ENCODE measurements at places on chromosomes 13 and 19.

DNA sequence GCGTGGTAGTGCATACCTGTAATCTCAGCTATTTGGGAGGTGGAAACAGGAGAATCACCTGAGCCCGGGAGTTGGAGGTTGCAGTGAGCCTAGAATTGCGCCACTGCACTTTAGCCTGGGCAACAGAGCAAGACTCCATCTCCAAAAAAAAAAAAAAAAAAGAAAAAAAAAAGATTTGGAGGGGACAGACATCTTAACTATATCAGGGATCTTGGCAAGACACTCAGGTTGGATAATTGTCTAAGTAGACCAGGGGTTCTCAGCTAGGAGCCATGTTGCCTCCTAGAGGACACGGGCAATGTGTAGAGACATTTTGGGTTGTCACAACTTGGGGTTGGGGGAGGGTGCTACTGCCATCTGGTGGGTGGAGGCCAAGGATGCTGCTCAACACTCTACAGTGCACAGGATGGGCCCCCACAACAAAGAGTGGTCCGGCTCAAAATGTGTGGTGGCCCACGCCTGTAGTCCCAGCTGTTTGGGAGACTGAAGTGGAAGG, 1.9 kb upstream of the ZNF580 start:
- peak; percentile 36 for DNase-seq

- no peak for DNase-seq
These were observed 809.0 kb upstream of the SLITRK5 start for GRCh38 chr13:86862137-86862536.

GRCh38 chr13:32968793-32969192, 47.4 kb upstream of the KL start:
- no peak for DNase-seq

DNA sequence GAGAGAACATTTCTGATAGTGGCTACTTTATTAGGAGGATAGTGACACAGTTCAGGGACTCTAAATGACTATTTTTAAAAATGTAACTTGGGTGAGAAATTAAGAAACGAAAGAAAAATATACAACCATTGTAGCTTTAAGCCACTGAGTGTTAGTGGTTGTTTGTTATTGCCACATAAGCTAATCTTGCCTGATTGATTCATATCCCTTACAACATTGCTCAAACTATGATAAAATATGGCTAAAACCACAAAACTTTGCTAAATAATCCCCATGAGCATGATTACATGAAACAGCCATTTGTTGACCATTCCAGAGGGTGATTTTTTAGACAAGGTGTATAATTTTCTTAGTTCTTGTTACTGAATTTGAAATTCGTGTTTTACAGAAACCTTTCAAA, 343.4 kb downstream of the SLITRK5 start:
- no peak for DNase-seq

- DNase-seq, result no peak
These were observed 516 bp upstream of the FAM32A start for GRCh38 chr19:16184665-16185122.

DNA sequence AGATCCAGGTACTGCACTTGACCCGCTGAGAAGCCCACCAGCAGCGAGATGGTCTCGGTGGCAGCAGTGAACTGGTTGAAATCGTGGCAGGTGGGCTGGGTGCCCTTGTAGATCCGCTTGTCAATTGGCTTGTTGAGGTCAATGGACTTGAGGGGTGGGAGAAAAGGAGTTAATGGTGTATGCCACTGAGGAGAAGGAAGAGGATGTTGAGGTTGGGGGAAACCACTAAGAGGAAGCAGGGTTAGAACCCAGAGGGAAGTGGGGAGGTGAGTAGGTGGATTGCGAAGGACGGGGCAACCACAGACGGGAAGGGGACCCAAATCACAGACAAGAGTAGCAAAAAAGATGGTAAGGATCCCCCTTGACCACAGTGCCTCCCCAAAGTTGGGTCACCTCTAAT, 1.7 kb downstream of the DMWD start:
- no peak for DNase-seq

- no peak for DNase-seq
These were observed 450.8 kb downstream of the HS6ST3 start for GRCh38 chr13:96540670-96541069.

DNA sequence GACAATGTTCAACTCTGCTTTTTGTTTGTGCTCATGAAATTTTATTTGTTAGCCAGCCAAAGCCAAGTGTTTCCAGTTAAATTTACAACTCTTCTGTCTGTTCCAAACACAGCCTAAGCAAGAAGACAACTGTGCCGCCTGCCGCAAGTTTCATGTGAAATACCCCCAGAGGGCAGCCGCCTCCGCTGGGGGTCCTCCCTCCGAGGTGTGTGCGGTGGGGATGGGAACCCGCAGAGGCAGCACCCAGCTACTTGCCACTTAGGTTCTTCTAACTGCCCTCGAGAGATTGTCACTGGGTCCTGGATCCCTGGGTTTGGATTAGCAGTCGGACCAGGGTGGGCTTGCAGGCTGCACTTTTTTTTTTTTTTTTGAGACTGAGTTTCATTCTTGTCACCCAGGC, 28.5 kb downstream of the ATP11A start:
- no peak for DNase-seq

- no peak for DNase-seq
These were observed 5.0 kb downstream of the PBX4 start for GRCh38 chr19:19613506-19613905.

DNA sequence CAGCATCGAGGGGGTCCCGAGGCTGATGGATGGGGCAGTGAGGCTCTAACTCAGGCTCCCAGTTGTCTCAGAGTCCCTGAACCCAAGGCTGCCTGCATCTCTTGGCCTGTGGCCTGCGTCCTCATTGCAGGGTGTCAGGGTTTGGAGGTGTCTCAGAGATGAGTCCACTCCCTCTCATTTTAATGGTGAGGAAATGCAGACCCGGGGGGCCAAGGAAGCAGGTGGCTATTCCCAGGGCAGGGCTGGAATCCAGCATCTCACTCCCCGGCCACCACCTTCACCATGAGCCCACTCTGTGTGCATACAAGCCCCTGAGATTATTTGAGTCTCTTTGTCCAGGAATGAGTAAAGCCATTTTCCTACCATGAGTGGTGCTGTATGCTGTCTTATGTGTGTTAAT, 21.4 kb downstream of the TEX29 start:
- DNase-seq, result no peak

- DNase-seq, result no peak
These were observed 21.0 kb upstream of the GDF15 start for GRCh38 chr19:18364826-18365528.
